ENCODE measurements at places on chromosomes 12 and 14.

DNA sequence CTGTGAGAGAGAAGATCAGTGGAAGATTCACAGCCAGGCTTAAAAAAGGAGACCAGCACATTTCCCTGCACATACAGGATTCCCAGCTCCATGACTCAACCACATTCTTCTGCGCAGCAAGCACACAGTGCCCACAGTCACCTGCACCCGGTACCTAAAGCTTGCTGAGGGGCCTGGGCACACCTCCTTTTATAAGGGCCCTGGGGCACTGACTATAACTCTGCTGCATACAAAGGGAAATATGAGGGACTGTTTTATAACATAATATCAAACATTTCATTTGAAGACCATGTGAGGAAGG, 322.9 kb downstream of the DAD1 start:
- DNase-seq = no peak

GRCh38 chr14:82778008-82778590, 1244.4 kb upstream of the SEL1L start:
- DNase-seq = no peak

DNA sequence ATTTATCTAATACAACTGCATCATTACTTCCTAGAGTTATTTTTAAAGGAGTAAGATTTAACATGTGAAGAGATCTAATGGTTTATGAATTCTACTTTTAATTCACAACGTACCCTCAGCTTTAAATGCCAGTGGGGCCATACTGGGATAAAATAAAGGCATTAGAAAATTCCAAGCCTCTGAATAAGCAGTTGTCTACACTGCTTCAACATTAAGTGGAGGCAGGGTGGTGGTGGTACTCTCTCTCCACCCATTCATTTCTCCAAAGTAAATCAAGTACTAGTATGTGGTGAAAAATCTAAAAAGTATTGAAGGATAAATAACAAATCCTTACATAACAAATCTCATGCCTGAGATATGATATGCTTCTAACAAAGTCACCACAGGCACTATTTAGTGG, 52.4 kb downstream of the FERMT2 start:
- DNase-seq = no peak

GRCh38 chr12:89413234-89413633, 60.9 kb upstream of the DUSP6 start:
- DNase-seq = no peak

DNA sequence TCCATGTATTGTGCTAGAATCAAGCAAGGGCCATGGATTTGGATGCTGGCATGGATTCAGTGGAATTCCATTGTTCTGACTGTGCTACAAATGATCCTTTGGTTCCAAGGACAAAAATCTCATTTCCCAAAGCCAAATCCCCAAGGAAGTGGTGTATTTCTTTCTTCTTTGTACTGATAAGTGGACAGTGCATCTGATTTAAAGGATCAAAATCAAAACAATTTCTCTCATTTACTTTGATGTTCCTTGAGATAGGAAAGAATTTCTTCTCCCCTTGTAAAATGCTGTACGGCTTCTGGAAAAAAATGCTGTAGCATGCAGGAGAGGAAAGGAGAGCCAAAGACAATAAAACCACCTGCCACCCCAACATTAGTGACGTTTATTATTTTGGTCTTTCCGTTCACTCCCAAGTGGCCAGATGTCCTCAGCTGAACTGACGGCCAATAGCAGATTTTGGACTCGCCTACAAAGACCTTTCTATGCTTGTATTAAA, 185.7 kb downstream of the PRKD1 start:
- no peak for DNase-seq

GRCh38 chr12:131507881-131508280, 203.0 kb upstream of the SFSWAP start:
- DNase-seq = no peak

DNA sequence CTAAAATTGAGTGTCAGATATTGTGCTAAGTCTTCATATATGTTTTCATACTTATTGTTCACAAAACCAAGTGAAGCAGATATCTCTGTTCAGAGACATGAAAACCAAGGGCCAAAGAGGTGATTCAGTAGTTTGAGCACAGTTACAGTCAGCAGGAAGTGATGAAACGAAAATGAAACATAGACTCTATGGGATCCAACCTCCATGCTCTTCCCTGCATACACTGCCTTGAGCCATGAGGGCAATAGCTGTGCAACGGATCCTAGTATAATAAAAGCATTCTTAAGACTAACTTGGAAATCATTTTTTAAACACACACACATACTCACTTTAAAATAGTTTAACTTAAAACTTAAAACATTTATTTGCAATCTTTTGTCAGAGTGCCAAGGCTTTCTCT, 27.9 kb downstream of the ESR2 start:
- DNase-seq = no peak

GRCh38 chr12:106873983-106874382, 81.7 kb upstream of the TMEM263 start:
- no peak for DNase-seq

DNA sequence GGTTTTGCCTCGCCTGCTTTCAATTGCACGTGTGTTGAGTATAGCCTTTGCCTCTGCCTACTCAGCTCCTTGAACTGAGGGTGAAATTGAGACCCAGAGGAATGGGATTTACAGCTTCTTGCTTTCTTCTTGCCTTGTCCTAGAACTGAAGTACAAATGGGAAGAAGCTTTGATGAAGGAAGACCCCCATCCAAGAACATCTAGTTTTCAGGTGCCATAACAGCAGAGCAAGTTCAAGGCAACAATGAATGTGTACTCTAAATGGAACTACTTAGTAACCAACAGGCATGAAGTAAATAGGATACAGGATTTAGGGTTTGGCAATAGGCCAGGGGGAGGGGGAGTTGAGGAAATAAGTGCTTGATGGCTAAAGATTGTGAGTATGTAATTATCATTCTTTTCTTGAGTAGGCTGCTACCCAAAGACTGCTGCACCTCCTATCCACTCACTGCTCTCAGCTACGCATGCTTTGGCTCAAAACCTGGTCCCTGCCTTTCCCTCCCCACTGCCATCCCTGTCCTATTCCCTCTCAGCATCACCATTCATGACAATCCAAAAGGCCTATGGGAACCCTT, 2.1 kb downstream of the GPX2 start:
- DNase-seq = no peak

DNA sequence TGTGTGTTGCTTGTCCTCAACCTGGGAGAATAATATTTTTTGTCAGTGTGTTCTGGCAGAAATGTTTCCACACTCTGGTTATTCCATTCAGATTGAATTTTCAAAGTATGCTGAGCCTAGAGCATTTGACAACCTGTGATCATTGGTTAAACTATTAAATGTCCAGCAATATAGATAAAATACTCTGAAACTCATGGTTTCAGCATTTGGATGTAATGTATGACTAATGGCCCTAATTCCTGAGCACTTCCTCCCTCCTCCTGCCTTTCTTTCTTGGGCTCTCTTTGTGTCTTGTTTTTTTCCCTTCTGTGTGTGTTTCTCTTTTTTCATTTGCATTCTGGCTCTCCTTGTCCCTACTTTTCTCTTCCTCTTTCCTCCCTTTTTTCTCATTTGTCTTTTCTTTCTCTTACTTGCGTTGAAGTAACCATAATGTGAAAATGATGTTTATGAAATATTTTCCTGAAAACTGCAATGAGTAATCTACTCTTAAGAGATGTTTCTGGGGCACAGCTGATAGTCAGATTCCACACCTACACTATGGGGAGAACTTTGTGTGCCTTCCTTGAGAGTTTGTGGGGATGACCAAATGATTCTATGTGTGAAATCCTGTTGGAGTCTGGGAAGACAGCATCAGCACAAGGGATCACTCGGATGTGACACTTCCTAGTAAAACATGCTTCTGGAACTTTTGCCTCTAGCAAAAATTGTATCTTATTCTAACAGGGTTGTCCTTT, 74.6 kb downstream of the FRMD6 start:
- DNase-seq = no peak

GRCh38 chr12:96327346-96327745, 72.9 kb downstream of the CDK17 start:
- DNase-seq = no peak

- DNase-seq = no peak
Measured at GRCh38 chr12:86445356-86445755, 189.2 kb upstream of the MGAT4C start.

- peak; percentile 36 for DNase-seq
Measured at GRCh38 chr12:104569346-104570173, 112.8 kb downstream of the CHST11 start.

DNA sequence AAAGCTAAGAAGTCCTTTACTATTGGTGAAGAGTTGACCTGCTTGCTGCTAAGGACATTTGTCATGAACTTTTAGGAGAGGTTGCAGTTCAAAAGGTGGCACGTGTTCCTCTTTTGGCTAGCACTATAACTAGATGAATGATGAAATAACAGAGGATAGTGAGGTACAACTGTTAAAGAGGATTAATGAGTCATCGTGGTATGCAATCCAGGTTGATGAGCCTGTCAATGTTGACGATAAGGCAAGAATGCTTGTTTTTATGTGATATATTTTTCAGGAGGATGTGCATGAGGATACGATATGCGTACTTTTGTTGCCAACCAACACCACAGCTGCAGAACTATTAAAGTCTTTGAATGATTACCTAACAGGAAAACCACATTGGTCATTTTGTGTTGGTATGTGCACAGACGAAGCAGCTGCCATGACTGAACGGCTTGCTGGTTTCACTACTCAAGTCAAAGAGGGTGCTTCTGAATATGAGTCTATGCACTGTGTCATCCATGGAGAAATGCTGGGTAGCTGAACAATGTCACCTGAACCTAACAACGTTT, 10.6 kb downstream of the CEP128 start:
- peak; percentile 75 for DNase-seq

- DNase-seq = no peak
Measured at GRCh38 chr14:101687756-101688546, 73.6 kb upstream of the PPP2R5C start.

- DNase-seq = no peak
Measured at GRCh38 chr12:84075991-84076390, 836.6 kb downstream of the SLC6A15 start.

DNA sequence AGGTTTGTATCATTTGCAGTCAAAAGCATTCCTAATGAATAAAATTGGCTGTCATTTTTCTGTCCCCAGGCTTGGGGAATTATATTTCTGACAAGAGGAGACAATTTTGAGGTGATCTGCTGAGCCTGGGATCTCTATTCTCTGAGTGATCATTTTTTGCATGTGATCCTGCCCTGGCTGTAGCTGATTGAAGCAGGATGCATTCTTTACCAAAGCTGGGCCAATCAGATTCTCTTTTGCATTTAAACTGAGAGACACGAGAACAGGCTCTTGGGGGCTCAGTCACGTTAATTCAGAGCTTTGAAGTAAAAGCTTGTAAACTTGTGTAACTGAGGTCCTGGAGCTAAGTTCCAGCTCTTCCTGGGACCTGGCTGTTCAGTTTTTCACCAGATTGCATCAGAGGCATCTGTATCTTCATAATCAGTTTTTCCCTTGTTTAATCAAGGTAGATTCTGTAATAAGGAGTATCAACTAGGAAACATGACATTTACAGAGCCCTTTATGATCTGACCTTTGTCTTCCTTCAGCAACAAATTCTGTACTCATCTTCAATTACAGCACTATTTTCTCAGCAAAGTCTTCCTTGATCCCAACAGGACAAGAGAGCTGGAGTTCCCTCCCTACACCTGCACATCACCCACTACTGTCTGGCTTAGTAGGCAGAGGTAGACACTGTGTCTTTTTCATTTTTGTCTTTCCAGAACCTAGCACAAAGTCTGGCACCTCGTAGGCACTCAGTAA, 35.0 kb upstream of the MANSC4 start:
- no peak for DNase-seq

DNA sequence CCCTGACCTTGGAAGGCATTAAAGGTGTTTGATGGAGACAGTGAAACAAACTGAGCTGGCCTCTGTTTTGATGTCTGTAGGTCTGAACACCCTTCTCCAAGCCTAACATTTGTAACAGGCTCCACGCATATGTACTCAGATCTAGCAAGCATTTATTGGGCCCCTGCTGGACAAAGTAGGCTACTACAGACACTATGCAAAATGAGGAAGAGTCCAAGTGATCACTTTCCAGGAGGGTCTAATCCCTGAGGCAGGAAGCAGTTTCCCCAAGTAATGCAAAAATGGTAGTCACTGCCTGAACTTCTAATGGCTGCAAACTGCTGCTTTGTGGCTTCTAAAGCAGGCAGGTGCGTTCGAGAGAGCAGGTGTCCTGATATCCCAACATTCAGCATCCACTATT, 405.8 kb downstream of the MED13L start:
- DNase-seq = no peak

DNA sequence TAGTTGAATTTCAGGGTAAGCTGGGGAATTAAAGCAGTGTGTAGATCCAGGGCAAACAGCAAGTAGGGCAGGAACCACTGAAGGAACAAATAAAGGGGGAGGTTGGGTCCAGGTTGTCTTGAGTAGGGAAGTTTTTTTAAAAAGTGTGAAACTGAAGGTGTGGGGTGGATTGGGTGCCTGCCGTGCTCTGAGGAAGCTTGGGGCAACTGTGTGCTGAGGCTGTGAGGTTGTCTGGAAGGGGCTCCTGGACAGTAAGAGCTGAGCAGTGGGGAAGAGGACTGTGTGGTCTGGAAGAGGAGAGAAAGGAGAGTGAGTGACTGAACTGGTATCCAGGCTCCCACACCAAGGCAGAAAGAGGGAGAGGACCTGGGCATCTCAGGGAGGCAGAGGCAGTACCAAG, 10.9 kb upstream of the GPR162 start:
- DNase-seq = no peak

- DNase-seq = no peak
Measured at GRCh38 chr12:25884920-25885234, 73.6 kb upstream of the RASSF8 start.

DNA sequence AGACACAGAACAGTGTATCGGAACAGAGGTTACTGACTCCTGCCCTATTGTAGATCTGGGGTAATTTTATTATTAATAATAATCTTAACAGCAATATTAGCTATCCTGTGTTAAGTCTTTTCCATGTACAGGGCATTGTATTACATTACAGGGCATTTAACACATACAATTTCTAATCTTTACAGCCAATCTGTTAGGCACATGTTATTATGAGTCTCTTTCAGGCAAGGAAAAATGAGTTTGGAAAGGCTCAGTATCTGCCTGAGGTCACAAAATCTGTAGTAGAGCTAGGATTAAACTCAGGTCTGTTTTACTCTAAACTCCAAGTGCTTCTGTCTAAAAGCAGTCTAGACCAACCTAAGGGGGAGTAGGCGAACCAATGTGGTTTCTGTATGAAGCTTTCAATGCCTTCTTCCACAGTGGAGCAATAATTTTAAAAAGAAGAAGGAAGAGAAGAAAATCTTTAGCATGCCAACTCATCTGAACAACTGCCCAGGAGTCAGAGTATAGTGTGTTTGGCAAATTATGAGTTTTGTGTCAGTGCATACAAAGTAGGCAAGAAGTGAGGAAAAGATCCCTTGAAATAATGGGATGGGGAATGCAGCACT, 192.6 kb downstream of the CHST11 start:
- no peak for DNase-seq

DNA sequence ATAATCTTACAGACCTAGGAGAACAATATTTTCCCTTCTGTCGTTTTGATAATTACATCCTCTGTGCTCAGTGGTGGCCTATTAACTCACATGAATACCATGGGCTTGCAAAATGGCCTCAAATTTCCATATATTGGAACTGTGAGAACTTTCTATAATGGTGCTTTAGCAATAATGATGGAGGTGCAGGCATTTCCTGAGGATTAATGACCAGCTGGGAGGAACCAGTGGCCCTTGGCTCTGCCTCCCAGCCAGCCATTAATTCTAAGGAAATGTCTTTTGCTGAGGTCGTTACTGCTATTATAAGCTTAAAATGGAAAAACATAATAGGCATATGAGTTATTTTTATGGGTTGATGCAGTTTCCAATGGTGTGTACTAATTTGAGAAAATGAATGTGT, 33.6 kb downstream of the HMGA2 start:
- DNase-seq = no peak

- no peak for DNase-seq
Measured at GRCh38 chr12:119423285-119423684, 88.8 kb downstream of the CCDC60 start.

- no peak for DNase-seq
Measured at GRCh38 chr14:103138301-103139131, 15.3 kb downstream of the TNFAIP2 start.
